ENCODE measurements at places on chromosomes 7 and 10. TPM values are rescaled to one million over a fixed set of nuclear protein-coding genes. Genes with fewer than 3 reads are reported as not detected.

GIMAP2 gene
- total RNA-seq: 15.1 TPM

ACTR1A gene
- 116 TPM for total RNA-seq

CTAGE8 gene
- total RNA-seq: 0.48 TPM

DNAJB6 gene
- 102 TPM for total RNA-seq

- no peak for DNase-seq
These were observed 41.3 kb upstream of the ANK3 start for GRCh38 chr10:60430836-60431597.

DNA sequence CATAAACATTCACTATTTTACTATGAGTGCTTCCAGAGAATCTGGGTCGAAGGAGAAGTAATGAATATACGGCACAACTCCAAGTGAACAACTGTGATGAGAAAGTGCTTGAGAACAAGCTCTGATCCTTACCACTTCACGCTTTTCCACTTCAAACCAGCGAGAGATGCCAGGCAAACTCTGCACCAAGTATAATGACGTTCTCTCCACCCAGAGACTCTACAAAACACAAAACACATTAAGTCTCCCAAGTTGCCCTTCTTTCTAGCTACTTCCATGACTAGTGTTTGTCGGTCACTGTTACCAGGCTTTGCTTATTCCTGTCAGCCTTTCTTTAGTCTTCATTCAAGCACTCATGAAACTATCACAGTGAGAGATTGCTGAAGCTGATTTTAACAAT lies 193.1 kb upstream of the IMMP2L start:
- no peak for DNase-seq

DNA sequence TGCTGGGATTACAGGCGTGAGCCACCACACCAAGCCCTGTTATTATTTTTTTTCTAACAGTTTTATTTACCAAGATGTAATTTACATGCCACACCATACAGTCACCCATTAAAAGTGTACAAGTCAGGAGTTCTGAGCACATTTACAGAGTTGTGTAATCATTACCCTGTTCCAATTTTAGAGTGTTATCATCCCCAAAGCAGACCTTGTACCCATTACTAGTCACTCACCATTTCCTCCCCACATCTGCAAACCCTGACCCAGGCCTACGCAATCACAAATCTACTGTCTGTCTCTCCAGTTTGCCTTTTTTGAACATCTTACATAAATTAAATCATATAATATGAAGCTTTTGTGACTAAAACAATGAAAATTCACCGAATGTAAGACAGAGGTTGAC lies 402.9 kb upstream of the FOXK1 start:
- no peak for DNase-seq

- no peak for DNase-seq
These were observed 84.0 kb upstream of the KLF14 start for GRCh38 chr7:130818056-130818455.

DNA sequence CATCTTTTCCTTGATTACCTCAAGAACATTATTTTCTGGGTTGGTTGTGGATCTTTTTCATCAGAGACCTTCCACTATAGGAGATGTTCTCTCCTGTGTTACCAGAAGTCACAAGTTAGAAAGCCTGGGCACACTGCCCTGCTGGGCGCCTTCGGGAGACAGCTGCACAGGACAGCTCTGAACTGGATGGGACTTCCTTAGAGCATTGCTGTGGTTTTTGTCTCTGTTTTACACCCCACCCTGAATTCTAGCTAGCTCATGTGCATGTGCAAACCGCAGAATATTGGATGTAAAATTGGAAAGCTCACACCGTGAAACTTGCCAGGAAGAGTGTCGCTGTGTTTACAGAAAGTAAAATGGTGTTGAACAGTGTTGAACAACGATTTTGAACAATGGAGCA lies 54.4 kb upstream of the SEC61G start:
- no peak for DNase-seq

GRCh38 chr7:13829914-13830900 lies 159.3 kb downstream of the ETV1 start:
- no peak for DNase-seq
